Prostate gland (tissue), 2 donors: ENCODE measurements at places on chromosomes 16 and 17. TPM values are rescaled to one million over a fixed set of nuclear protein-coding genes. Genes with fewer than 3 reads are reported as not detected.

Gene CACNG3
- not detected for total RNA-seq

Gene ZFHX3
- total RNA-seq = 53.9 TPM

Gene GPR142
- total RNA-seq = not detected

Gene SHBG
- total RNA-seq = not detected

Gene MYH2
- 0.18 TPM for total RNA-seq

Gene OR3A3
- total RNA-seq = not detected

Gene CDH11
- total RNA-seq = 70.5 TPM

Gene NPTX1
- 0.73 TPM for total RNA-seq

Gene KRTAP1-5
- 0.51 TPM for total RNA-seq

Gene KRTAP2-3
- not detected for total RNA-seq

Gene IL34
- total RNA-seq = 2.9 TPM

Gene CDH8
- 1.0 TPM for total RNA-seq

Gene SOST
- not detected for total RNA-seq

Gene TMEM204
- total RNA-seq = 20.7 TPM

Gene CX3CL1
- total RNA-seq = 30.2 TPM

Gene ZDHHC7
- total RNA-seq = 64.6 TPM
